NCI-H510A (cell line): ENCODE measurements at places on chromosomes 1 and 21.

DNA sequence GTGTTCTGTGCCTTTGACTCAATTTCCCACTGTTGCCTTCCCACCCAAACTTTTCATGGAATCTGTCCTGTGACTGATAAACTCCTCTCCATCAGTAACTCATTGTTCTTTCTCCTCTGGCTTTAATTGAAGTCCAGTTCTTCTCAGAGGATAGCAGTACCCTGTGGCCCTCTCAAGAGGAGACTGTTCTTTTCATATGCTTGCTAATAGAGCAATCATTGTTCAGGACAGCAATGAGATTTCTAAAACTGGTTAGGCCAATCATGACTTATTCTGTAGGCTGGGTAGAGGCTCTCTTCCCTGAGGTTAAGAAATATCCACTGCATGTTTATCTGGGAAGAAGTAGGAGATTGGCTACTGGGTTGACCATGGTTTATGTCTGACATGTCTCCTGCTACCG lies 98.8 kb downstream of the CHD1L start:
- no peak for DNase-seq

GRCh38 chr1:34924759-34925555 lies 4.5 kb downstream of the DLGAP3 start:
- DNase-seq, result no peak

- peak; percentile 7 for DNase-seq
Observed at GRCh38 chr1:88973520-88974137, 18.8 kb downstream of the KYAT3 start.

DNA sequence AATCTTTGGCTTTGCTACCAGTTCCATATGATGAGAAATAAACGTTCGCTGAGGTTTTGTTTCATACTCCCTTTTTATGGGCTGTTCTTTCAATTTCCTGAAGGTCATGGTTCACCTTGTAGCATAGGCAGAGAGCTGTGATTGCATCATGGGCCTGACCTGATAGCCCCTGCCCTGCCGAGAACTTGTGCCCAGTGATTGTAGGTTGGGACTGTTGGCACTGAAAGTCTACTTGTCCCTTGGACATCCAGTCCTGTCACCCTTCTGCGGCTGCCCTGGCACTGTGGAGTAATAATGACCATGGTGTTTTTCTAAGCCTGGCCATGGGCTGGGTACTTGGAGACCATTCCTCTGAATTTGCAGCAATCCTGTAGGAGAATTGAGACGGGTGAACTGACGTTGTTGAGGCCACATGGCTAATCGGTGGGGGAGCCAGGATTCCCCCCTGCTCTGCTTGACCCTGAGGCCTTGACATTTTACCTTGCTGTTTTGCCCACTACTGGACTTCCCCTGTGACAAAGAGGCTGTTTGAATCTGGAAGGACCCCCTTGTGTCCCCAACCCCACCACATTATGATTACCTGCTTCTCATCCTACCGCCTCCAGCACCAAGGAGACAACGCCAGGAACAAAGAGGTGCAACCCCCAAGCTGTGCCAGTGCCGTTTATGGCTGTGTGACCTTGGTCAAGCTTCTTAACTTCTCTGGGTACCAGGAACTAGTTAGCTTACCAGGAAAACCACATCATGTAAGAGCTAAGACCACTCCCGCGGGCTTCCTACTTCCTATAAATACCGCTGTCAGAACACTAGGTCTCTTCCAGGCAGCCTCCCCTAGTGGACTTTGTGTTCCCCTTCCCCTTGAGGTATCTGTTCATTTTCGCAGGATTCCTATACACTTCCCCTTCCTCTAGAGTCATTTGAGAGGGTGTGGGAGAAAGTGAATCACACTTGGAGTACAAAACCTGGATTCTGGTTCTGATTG lies 23.4 kb downstream of the SESN2 start:
- no peak for DNase-seq
